ENCODE measurements at places on chromosomes 7 and 10. TPM values are rescaled to one million over a fixed set of nuclear protein-coding genes. Genes with fewer than 3 reads are reported as not detected.

- H3K36me3 ChIP-seq: no peaks in the 10 kb centered on the region
- peaks cover 19% of the 10 kb centered on the region for H3K27me3 ChIP-seq
- H3K4me1 ChIP-seq: no peaks in the 10 kb centered on the region
- no peak overlapping the region for H3K4me3 ChIP-seq
- H3K27ac ChIP-seq: no peak overlapping the region
These were observed 11.8 kb upstream of the CXCL12 start for GRCh38 chr10:44396671-44397191.

DNA sequence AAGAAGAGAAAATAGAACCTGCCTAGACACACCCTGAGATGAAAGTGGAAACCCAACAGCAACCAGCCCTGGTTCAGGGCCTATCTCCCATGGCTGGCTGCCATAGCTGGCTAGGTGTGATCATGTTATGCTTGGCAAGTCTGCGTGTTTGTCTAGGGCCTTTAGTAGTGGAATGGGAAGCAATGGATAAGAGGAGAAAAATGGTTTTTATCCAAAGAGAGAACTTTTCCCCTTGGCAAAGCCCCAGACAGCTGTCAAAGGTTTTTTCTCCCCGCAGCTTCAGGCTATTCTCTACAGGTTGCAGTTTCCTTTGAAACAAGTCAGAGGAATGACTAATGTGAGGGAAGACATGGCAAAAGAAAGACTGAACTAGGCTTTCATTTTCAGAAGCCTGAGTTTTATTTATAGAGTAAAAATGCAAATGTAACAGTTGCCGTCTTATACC lies 161.5 kb downstream of the SEMA3D start:
- H3K4me3 ChIP-seq: no peak overlapping the region
- H3K36me3 ChIP-seq: no peaks in the 10 kb centered on the region
- H3K27ac ChIP-seq: no peak overlapping the region
- no peaks in the 10 kb centered on the region for H3K4me1 ChIP-seq

DNA sequence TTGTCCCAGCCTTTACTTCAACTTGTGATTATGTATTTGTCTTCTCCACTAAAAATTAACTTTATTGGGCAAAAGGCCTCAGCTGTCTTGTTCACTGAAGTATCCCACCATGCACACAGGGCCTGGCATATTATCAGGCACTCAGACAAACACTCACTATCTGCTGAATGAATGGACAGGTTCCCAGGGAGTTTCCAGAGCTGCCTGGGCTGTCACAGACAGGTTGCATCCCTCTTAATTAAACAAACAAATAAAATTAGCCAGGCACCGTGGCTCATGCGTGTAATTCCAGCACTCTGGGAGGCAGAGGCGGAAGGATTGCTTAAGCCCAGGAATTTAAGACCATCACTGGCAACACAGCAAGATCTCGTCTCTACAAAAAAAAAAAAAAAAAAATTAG lies 1.5 kb upstream of the TSPAN14 start:
- DNase-seq: no peak
- H3K4me1 ChIP-seq: peaks cover 15% of the 10 kb centered on the region
- no peak overlapping the region for H3K27ac ChIP-seq
- H3K4me3 ChIP-seq: no peak overlapping the region
- H3K36me3 ChIP-seq: peaks cover 11% of the 10 kb centered on the region
- H3K27me3 ChIP-seq: peaks cover 6% of the 10 kb centered on the region

The SLC25A40 gene
- total RNA-seq: 51.6 TPM

The TUBB8 gene
- total RNA-seq: not detected

DNA sequence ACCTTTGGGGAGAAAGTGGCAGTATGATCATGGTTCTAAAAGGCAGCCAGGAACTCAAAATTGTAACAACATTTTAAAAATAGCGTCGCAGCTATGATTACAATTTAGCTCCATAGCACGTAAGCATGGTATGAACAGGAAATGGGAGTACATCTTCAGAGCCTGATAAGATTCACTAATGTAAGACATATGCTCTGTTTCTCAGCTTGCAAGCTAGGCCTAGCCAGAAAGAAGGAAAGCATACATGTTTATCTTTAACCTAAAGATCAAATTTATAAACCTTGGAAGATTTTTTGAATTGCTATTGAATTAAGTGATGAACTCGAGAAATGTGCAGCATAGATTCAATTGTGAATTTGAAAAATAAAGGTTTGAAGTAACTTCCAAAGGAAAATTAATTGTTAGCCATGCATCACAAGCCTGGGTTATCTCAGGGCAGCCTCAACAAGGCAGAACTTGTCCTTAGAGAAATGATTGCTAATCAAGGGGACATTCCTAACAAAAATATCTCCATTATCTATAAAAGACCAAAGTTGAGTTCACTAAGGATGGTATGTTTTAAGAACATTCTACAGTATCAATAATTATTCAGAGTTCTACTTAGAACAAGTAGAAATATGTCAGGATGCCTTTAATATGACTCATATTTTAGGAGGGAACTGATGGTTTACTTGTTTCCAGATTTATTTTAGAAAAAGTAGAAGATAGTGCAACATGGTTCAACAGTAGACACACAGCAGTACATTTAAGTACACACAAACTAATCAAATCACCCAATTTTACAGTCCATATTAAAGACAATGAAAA lies 38.8 kb upstream of the SEPTIN7 start:
- H3K4me1 ChIP-seq: peaks cover 5% of the 10 kb centered on the region
- DNase-seq: no peak
- H3K27me3 ChIP-seq: peaks cover 5% of the 10 kb centered on the region
- no peak overlapping the region for H3K27ac ChIP-seq
- no peak overlapping the region for H3K4me3 ChIP-seq

The RASSF4 gene
- total RNA-seq: 3.1 TPM

The CRPPA gene
- 1.1 TPM for total RNA-seq

The CTAGE15 gene
- total RNA-seq: not detected

The HSPA12A gene
- total RNA-seq: 0.09 TPM

DNA sequence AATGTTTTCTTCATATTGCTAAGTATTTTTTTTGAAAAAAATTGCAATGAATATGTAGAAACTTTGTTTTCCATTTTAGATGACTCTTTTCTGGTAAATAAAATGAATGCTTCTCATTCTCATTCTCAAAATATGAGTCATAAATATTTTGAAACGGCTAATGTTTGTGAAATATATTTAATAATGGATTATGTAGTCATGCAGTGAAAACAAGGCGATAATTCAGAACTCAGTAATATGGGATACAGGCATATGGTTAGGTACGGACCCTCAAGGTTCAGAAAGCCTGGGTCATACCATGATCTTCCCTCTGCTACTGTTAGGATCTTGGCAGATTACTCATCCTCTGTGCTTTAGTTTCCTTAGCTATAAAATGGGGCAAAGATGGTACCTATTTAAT lies 46.2 kb upstream of the SLC39A12 start:
- H3K27ac ChIP-seq: no peak overlapping the region
- H3K36me3 ChIP-seq: no peaks in the 10 kb centered on the region
- no peaks in the 10 kb centered on the region for H3K4me1 ChIP-seq
- H3K4me3 ChIP-seq: no peak overlapping the region
- DNase-seq: no peak

GRCh38 chr10:33684211-33684611 lies 349.7 kb upstream of the NRP1 start:
- H3K4me3 ChIP-seq: no peak overlapping the region
- H3K27ac ChIP-seq: no peak overlapping the region
- H3K27me3 ChIP-seq: peaks cover 2% of the 10 kb centered on the region
- no peaks in the 10 kb centered on the region for H3K36me3 ChIP-seq

The PPP1R17 gene
- not detected for total RNA-seq

- H3K27ac ChIP-seq: no peak overlapping the region
- no peak for DNase-seq
- H3K4me3 ChIP-seq: no peak overlapping the region
- no peaks in the 10 kb centered on the region for H3K27me3 ChIP-seq
These were observed 76.4 kb upstream of the CCNY start for GRCh38 chr10:35259769-35260397.

DNA sequence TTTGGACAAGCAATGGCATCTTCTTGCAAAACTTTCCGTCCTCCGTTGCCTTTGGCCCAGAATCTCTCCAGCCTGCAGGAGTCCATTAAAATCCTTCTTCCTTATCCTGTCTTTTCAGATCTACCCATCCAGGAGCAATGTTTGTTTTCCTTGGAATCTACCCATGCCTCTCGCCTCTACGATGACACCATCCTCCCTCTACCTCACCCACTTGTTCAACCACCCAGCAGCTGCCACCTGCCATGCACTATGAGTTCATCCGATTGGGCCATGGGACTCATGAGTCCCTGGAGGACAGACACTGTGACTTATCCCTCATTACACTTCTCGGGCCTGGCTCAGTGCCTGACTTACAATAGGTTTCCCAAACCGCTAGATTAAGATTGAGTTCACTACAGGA lies 26.8 kb upstream of the MGMT start:
- no peaks in the 10 kb centered on the region for H3K36me3 ChIP-seq
- H3K4me3 ChIP-seq: no peak overlapping the region
- H3K27me3 ChIP-seq: no peaks in the 10 kb centered on the region

DNA sequence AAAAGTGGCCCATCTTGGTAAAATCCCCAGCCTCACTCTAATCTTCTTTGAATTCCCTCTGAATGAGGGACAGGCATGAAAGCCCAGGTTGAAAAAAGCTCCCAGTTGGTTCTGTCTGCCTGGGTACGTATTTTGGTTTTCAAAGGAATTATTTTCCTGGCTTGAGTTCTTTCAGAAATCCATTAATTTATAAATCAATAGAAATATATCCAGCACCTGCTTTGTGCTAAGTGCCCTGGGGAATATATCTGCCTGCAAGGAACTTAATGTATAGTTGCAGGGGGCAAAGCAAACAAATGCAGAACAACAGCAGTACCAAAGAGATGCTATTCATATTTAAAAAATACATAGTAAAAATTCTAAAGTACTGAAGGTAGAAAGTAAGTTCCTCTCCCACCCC lies 362.7 kb downstream of the REEP3 start:
- DNase-seq: no peak
- H3K27ac ChIP-seq: no peak overlapping the region
- H3K27me3 ChIP-seq: peaks cover 6% of the 10 kb centered on the region
- H3K4me3 ChIP-seq: no peak overlapping the region
- H3K36me3 ChIP-seq: no peaks in the 10 kb centered on the region
- H3K4me1 ChIP-seq: no peaks in the 10 kb centered on the region

DNA sequence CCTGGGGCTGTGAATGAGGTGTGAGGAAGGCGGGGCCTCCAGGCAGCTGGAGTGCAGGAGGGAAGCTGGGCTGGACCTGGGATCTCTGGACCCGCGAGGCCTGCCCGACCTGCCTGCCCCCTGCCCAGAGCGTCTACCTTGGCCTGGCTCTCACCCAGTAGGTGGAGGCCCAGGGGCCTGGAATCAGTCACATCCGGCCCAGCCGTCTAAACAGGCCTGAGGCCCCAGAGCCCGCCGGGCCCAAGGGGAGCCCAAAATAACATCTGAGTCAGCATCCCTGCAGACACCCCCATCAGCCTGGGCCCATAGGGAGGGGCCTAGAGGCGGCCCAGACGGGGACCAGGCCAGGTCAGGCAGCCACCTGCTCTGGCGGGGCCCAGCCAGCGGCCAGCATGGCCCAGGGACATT lies 15.1 kb upstream of the ELN start:
- no peak for DNase-seq
- H3K36me3 ChIP-seq: no peaks in the 10 kb centered on the region
- no peak overlapping the region for H3K27ac ChIP-seq
- H3K4me3 ChIP-seq: no peak overlapping the region

DNA sequence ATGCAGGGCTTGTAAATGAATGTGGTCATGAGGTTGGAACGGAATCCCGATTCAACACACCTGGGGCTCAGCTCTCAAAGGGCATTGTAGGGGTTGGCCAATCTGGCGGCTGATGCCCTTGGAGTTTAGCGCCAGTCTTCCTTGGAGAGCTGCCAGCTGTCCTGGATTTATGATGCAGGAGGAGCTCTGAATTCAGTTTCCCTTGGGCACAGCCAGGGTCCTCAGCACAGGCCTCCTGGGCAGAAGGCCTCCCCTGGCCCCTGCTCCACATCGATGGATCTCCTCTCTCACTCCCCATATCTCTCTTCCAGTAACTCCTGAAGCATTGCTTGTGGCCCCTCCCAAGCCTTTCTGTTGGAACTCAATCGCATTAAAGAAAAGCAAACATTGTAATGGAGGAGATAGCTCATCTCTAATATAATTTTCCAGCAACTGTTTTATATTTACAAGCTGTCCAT lies 985 bp upstream of the CYTH3 start:
- no peak overlapping the region for H3K27ac ChIP-seq
- peaks cover 14% of the 10 kb centered on the region for H3K4me1 ChIP-seq
- no peak for DNase-seq
- H3K36me3 ChIP-seq: no peaks in the 10 kb centered on the region
- H3K4me3 ChIP-seq: peak overlapping the region; percentile 48

The OPN4 gene
- not detected for total RNA-seq

The CAV1 gene
- total RNA-seq: 0.23 TPM

DNA sequence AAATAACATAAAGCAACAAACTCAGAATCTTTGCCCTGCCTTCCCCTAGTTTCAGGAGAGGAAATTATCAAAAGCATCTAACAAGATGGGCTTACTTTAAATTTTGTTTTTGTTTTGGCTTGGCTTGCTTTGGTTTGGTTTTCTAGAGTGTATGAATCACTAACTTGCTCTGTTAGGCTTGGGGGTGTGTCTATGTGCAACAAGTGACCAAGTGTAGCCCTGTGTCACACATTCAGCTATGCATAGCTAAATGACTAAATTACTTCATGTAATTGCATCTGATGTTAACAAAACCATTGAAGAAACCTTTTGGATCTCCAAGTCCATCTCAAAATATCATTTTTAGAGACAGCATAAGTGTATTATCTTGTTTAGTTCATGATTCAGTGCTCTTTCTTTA lies 251.0 kb downstream of the TFEC start:
- H3K4me1 ChIP-seq: no peaks in the 10 kb centered on the region
- DNase-seq: no peak
- no peak overlapping the region for H3K4me3 ChIP-seq
- no peak overlapping the region for H3K27ac ChIP-seq
- H3K27me3 ChIP-seq: no peaks in the 10 kb centered on the region
- H3K36me3 ChIP-seq: no peaks in the 10 kb centered on the region

The AOAH gene
- total RNA-seq: 19.4 TPM

GRCh38 chr10:102157224-102157623 lies 5.0 kb downstream of the NOLC1 start:
- H3K27ac ChIP-seq: peak overlapping the region; percentile 41
- H3K27me3 ChIP-seq: no peaks in the 10 kb centered on the region
- H3K36me3 ChIP-seq: peaks cover 32% of the 10 kb centered on the region
- H3K4me1 ChIP-seq: peaks cover 24% of the 10 kb centered on the region
- no peak overlapping the region for H3K4me3 ChIP-seq
- DNase-seq: no peak

GRCh38 chr7:149261316-149261828 lies 624 bp upstream of the ZNF783 start:
- H3K4me3 ChIP-seq: peak overlapping the region; percentile 86
- peaks cover 6% of the 10 kb centered on the region for H3K36me3 ChIP-seq
- H3K27ac ChIP-seq: peak overlapping the region; percentile 73
- no peak for DNase-seq
- peaks cover 21% of the 10 kb centered on the region for H3K4me1 ChIP-seq
- no peaks in the 10 kb centered on the region for H3K27me3 ChIP-seq

The MBL2 gene
- total RNA-seq: not detected

- H3K4me1 ChIP-seq: peaks cover 31% of the 10 kb centered on the region
- DNase-seq: peak; percentile 75
- H3K36me3 ChIP-seq: peaks cover 6% of the 10 kb centered on the region
- no peaks in the 10 kb centered on the region for H3K27me3 ChIP-seq
- no peak overlapping the region for H3K4me3 ChIP-seq
- H3K27ac ChIP-seq: no peak overlapping the region
These were observed 18.5 kb upstream of the ANTXRL start for GRCh38 chr10:46268076-46268881.

All from activated naive CD8-positive, alpha-beta T cell treated with anti-CD3 and anti-CD28 coated beads, Interleukin-2, amount 10 ng/mL, durations not matched to agents 7 days and 5 days (primary cell).